ENCODE measurements at places on chromosomes 2 and 18. TPM values are rescaled to one million over a fixed set of nuclear protein-coding genes. Genes with fewer than 3 reads are reported as not detected.

Gene CRYGC
- total RNA-seq: not detected

Gene HOXD3
- total RNA-seq: 5.3 TPM

Gene ASXL3
- 1.5 TPM for total RNA-seq

Gene SAG
- not detected for total RNA-seq

Gene IMPACT
- total RNA-seq: 33.3 TPM

Gene CROCC2
- not detected for total RNA-seq

Gene ELMOD3
- total RNA-seq: 47.7 TPM

Gene ARHGAP15
- total RNA-seq: 11.6 TPM

All from mesenteric fat pad (tissue), 1 donor.